PC-3 (cell line): ENCODE measurements at places on chromosomes 5 and 9.

GRCh38 chr9:126367139-126367538 is 40.5 kb downstream of the MVB12B start:
- DNase-seq = no peak
- H3K4me3 ChIP-seq = no peak overlapping the region
- H3K27ac ChIP-seq = peak overlapping the region; percentile 37; the same call in 1 of the 2 replicates
- no peaks in the 10 kb centered on the region for H3K36me3 ChIP-seq

- peaks cover 29% of the 10 kb centered on the region for H3K4me1 ChIP-seq
- H3K4me3 ChIP-seq = peak overlapping the region; percentile 62
- peak overlapping the region; percentile 80; the same call in 1 of the 2 replicates for H3K27ac ChIP-seq
- H3K36me3 ChIP-seq = no peaks in the 10 kb centered on the region
Observed at GRCh38 chr5:181221105-181221791, 1.8 kb upstream of the TRIM41 start.

- H3K4me1 ChIP-seq = peaks cover 42% of the 10 kb centered on the region
- no peaks in the 10 kb centered on the region for H3K27me3 ChIP-seq
- no peak overlapping the region for H3K27ac ChIP-seq
- peaks cover 10% of the 10 kb centered on the region; the same call in 1 of the 2 replicates for H3K36me3 ChIP-seq
- DNase-seq = no peak
Observed at GRCh38 chr5:143057580-143057999, 287.4 kb downstream of the ARHGAP26 start.

GRCh38 chr5:33311893-33312292 is 128.9 kb upstream of the TARS1 start:
- H3K36me3 ChIP-seq = peaks cover 4% of the 10 kb centered on the region; the same call in 1 of the 2 replicates
- H3K4me1 ChIP-seq = peaks cover 63% of the 10 kb centered on the region
- no peaks in the 10 kb centered on the region for H3K27me3 ChIP-seq
- peak overlapping the region; percentile 96 for H3K27ac ChIP-seq

- no peaks in the 10 kb centered on the region for H3K36me3 ChIP-seq
- H3K4me3 ChIP-seq = no peak overlapping the region
- H3K27ac ChIP-seq = no peak overlapping the region
Observed at GRCh38 chr5:13503017-13503416, 441.5 kb downstream of the DNAH5 start.

DNA sequence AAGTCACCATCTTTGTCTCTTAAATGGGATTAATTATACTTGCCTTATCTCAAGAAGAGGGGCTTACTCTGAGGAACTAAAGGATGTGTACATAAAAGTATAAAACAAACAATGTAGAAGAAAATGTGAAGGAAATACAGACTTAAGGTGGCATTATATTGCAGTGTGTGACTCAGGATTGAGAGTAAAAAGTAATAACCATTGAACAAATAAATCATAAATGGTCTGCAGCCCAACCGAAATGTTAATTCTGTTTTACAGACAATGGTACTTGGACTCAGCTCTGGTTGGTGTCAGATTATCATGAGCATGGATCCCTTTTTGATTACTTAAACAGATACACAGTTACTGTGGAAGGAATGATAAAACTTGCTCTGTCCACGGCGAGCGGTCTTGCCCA is 37.4 kb downstream of the TGFBR1 start:
- H3K27me3 ChIP-seq = no peaks in the 10 kb centered on the region
- peak overlapping the region; percentile 78 for H3K27ac ChIP-seq
- no peak overlapping the region for H3K4me3 ChIP-seq
- DNase-seq = peak; percentile 66
- peaks cover 20% of the 10 kb centered on the region for H3K4me1 ChIP-seq

- peak; percentile 71 for DNase-seq
- no peaks in the 10 kb centered on the region for H3K27me3 ChIP-seq
- H3K27ac ChIP-seq = no peak overlapping the region
- H3K4me3 ChIP-seq = no peak overlapping the region
Observed at GRCh38 chr5:64147849-64148441, 17.7 kb upstream of the RNF180 start.

GRCh38 chr9:113998525-113999255 is 79.4 kb downstream of the AMBP start:
- no peak overlapping the region for H3K27ac ChIP-seq
- H3K27me3 ChIP-seq = no peaks in the 10 kb centered on the region
- no peaks in the 10 kb centered on the region for H3K36me3 ChIP-seq

- no peaks in the 10 kb centered on the region for H3K4me1 ChIP-seq
- no peak overlapping the region for H3K4me3 ChIP-seq
- no peaks in the 10 kb centered on the region for H3K36me3 ChIP-seq
- H3K27ac ChIP-seq = no peak overlapping the region
Observed at GRCh38 chr9:5698004-5698403, 69.1 kb downstream of the RIC1 start.

DNA sequence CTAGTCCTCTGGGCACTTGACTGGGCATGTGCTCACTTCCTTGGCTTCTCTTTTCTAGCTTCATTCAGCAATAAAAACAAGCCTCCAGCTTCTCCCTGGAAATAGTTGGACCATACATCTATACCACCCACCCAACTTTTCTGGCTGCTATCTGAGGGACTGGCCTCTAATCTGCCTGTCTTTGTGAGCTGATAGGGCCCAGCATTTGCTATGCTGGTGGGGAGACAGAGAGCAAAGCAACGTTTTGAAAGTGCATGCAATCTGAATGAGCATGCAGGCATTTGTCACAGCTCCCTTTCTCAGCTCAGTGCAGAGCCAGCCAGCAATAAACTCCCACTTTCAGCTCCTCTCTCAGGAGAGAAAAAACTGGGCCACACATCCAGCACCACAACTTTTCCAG is 50.7 kb upstream of the ISOC1 start:
- H3K4me3 ChIP-seq = no peak overlapping the region
- H3K36me3 ChIP-seq = no peaks in the 10 kb centered on the region
- no peak for DNase-seq
- no peaks in the 10 kb centered on the region for H3K27me3 ChIP-seq
- no peaks in the 10 kb centered on the region for H3K4me1 ChIP-seq

- H3K27ac ChIP-seq = no peak overlapping the region
- no peaks in the 10 kb centered on the region for H3K27me3 ChIP-seq
- no peaks in the 10 kb centered on the region for H3K4me1 ChIP-seq
- no peak overlapping the region for H3K4me3 ChIP-seq
- DNase-seq = no peak
- H3K36me3 ChIP-seq = no peaks in the 10 kb centered on the region
Observed at GRCh38 chr5:116864157-116864837, 289.7 kb upstream of the SEMA6A start.

DNA sequence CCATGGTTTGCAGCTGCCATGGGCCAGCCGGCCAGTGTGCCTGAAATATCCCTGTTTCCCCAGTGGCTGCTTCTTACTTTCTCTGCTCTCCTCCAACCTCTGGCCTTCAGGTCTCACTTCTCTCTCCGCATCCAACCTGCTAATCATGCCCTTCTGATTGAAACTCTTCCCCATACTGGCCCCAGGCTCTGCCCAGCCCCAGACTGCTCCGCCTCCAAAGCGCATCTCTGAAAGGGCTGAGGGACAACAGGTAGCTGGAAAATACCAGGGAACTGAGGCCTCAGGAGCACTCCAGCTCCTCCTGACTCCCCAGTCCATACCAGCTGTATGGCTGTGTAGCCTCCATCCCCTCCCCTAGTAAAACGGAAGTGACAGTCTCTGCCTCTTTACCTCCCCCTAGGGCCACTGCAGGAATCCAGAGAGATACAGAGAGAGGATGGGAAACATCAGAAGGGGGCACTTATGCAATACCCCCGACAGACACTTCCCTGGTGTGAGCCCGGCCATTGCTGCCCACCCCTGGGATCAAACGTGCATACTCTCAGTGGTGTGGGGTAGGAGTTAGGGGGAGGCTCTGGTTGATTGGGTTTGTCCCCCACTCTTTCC is 34.2 kb downstream of the PAX5 start:
- DNase-seq = no peak
- no peak overlapping the region for H3K27ac ChIP-seq
- peaks cover 13% of the 10 kb centered on the region for H3K4me1 ChIP-seq
- no peaks in the 10 kb centered on the region for H3K27me3 ChIP-seq
- no peak overlapping the region for H3K4me3 ChIP-seq
- no peaks in the 10 kb centered on the region; the same call in 1 of the 2 replicates for H3K36me3 ChIP-seq

DNA sequence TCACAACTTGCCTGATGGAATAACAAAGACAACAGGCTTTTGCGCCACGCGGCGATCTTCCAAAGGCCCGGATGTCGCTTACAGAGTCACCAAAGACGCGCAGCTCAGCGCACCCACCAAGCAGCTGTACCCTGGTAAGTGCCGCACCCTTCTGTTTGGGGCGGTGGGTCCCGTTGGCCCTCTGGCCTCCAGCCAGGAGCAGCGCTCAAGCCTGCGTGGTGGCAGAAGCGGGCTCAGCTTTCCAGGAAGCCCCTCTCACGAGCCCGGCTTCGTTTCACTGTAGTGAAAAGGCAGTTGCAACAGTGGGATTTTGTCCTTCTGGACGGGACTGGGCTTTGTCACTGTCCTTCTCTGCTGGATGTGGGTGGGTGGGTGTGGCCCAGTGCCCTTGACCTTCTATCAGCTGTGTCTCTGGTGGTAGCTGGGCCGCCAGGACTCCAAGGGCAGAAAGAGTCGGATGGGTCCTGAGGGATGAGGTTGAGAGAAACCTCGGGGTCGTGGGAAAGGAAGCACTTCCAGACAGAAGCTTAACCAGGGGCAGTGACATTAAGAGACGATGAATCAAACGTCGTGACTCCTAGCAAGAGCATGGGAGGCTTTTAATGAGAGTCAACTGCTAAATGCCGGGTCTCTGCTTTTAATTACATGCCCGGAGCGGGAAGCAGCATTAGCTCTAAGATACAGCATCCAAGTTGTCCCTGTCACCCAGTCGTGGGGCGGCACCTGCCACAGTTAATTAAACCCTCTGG is 49.5 kb downstream of the COL5A1 start:
- H3K4me1 ChIP-seq = no peaks in the 10 kb centered on the region
- no peak overlapping the region for H3K27ac ChIP-seq
- DNase-seq = no peak
- H3K27me3 ChIP-seq = no peaks in the 10 kb centered on the region
- H3K36me3 ChIP-seq = no peaks in the 10 kb centered on the region

- no peaks in the 10 kb centered on the region for H3K4me1 ChIP-seq
- H3K27me3 ChIP-seq = no peaks in the 10 kb centered on the region
- peak; percentile 19 for DNase-seq
- no peaks in the 10 kb centered on the region for H3K36me3 ChIP-seq
Observed at GRCh38 chr5:153619771-153620170, 129.3 kb downstream of the GRIA1 start.

GRCh38 chr9:98964911-98965336 is 21.2 kb downstream of the COL15A1 start:
- no peaks in the 10 kb centered on the region for H3K27me3 ChIP-seq
- no peak overlapping the region for H3K4me3 ChIP-seq
- no peaks in the 10 kb centered on the region for H3K4me1 ChIP-seq
- no peak overlapping the region for H3K27ac ChIP-seq

DNA sequence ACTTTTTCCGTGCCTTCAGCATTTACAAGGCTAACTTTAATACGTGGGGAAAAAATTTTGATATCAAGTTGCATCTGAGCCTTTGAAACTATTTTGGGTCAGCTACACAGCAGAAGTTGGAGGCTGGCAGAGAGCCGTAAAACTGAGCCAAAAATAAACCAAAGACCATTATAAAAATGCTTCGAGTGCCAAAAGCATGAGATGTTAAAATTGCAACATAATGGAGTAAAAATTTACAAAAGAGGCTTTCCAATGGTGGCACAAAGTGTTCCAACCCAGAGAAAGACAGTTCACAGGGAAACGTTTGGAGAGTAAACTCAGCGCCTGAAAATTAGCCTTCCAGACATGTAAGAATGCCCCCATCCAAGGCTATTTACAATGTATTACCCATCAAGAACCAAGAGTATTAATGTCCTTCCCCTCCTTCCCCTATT is 190.3 kb downstream of the TLE1 start:
- H3K27me3 ChIP-seq = no peaks in the 10 kb centered on the region
- peak; percentile 53 for DNase-seq
- H3K27ac ChIP-seq = no peak overlapping the region
- no peak overlapping the region for H3K4me3 ChIP-seq
- H3K4me1 ChIP-seq = peaks cover 13% of the 10 kb centered on the region

DNA sequence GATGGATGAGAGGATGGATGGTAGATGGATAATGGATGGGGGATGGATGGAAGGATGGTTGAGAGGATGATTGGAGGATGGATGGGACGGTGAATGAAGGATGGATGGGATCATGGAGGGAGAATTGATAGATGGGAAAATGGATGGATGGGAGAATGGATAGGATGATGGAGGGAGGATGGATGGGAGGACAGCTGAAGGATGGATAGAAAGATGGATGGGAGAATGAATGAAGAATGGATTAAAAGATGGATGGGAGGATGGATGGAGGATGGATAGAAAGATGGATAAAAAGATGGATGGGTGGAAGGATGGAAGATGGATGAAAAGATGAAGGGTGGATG is 218.3 kb upstream of the IER5L start:
- H3K4me3 ChIP-seq = no peak overlapping the region
- H3K27me3 ChIP-seq = no peaks in the 10 kb centered on the region
- no peak overlapping the region for H3K27ac ChIP-seq
- H3K4me1 ChIP-seq = no peaks in the 10 kb centered on the region

- peaks cover 4% of the 10 kb centered on the region for H3K4me1 ChIP-seq
- H3K36me3 ChIP-seq = no peaks in the 10 kb centered on the region
- DNase-seq = no peak
- H3K4me3 ChIP-seq = no peak overlapping the region
- H3K27ac ChIP-seq = no peak overlapping the region
Observed at GRCh38 chr9:110197330-110198187, 10.4 kb downstream of the C9orf152 start.

DNA sequence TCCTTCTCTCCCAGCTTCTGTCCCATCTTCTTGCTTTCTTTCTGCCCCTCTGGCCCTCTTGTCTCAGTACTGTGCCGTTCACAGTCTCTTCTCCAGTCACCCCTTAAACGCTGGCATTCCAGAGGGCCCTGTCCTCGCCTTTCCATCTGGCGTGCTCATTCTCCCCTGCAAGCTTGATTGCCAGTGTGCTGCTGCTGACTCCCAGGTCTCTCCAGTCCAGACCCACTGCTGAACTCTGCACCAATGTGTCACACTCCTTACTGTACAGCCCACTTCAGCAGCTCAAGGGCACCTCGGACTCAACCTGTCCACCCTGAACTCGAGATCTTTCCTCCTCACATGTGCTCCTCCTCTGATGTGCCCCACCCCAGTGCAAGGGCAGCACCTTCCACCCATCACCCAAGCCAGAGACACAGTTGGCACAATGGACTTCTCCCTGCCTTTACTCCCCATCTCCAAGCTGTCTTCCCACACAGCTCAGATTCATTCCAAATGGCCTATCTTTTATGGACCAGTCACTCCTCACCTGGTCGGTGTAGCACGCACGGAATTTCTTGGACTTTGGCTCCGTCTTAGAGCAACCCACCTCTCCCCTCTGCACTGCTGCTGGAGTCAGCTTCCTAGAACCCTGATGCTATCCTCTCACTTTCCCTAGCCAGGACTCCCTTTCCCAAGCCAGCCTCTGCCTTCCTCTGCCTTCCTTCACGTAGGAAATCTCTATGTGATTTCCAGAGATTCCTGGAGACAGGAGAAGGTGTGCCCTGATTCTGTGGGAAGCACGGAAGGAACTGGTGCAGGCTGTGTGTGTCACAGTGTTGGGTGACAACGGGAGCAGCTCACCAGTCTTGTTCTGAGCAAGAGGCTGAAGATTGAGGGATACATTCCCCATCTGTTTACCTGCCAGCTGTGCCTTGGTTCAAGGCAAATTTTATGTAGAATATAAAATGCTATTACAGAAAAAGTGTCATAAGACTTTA is 26.0 kb upstream of the SLC2A8 start:
- no peaks in the 10 kb centered on the region for H3K27me3 ChIP-seq
- H3K4me1 ChIP-seq = no peaks in the 10 kb centered on the region
- DNase-seq = no peak
- no peak overlapping the region for H3K4me3 ChIP-seq
- H3K36me3 ChIP-seq = no peaks in the 10 kb centered on the region
